IPS DF 19.7 (cell line): ENCODE measurements at places on chromosomes 5 and 9.

DNA sequence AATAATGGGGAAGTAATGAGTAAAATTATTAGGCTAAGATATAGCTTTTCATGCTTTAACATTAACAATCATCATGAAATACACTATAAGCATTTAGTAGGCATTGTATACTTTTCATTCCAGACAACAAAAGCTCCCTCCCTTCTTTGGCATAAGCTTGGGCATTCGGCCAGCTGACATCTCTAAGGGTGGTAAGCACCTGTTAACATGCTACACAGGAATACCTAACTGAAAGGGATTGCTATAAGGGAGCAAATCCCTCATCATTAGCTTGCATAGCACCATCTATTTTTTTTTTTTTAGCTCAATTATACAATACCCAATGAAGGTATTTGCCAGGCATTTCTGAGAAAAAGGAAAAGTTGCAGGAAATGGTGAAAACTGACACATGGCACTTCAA, 16.6 kb downstream of the STRBP start:
- DNase-seq = no peak

GRCh38 chr9:26219961-26220360, 541.7 kb upstream of the TUSC1 start:
- no peak for DNase-seq

DNA sequence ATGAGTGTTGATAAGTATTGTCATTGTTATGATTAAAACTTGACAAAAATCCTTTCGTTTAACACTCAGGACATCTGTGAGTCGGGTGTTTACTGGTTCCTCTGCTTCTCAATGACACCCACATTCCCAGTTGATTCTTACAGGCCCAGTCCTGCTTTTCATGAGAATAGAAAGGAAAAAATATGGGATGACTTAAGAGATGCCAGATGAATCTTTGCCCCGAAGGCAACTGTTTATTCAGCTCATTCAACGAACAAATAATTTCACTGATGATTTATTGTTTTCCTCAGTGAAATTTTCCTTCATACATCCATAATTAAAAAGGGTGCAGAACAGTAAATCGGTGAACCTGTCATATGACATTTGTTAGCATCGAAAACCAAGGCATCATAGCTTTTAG, 452.4 kb upstream of the WWC1 start:
- DNase-seq = no peak

GRCh38 chr5:91049800-91050199, 333.3 kb downstream of the ARRDC3 start:
- DNase-seq = no peak

- DNase-seq = no peak
Observed at GRCh38 chr9:112403614-112404201, 23.8 kb downstream of the HSDL2 start.

- no peak for DNase-seq
Observed at GRCh38 chr9:132169672-132170392, 8.0 kb downstream of the NTNG2 start.

DNA sequence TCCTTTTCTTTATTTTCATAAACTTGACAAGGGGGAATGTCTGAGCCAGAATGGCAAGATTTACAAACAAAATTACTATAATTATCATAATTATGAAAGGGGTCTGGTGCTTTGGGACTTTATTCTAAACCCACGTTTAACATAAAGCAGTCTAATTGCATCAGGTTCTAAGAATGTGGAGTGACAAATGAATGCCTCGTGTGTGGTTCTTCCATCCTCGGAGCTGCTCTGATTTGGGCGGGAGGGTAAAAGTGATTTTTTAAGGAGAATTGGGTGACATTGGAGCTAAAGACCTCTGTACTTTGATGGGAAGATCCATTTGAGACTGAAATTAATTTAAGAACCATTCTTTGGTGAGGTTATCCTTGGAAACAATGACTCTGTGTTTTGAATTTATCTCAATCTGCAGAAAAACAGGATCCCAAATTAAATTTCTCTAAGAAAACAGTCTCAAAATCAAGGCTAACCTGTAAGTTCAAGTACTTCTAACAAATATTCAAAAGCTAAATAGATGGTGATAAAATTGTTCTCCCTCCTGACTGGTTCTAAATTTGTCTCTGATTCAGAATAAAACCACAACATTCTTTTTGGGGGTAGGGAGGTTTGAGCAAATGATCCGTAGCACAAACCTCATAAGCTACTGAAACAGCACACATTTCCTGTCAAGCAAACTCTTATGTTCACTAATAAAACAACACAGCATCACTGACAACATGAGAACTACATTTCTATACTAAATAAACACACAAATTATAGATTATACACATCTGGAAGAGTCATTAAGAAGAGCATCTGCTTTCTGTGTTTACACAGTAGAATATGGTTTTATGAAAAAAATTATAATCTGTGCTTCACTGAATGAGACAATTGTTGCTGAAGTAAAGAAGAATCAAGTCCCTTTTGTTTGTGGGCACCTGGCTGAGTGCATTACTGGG, 85.5 kb downstream of the DCP2 start:
- DNase-seq = no peak

DNA sequence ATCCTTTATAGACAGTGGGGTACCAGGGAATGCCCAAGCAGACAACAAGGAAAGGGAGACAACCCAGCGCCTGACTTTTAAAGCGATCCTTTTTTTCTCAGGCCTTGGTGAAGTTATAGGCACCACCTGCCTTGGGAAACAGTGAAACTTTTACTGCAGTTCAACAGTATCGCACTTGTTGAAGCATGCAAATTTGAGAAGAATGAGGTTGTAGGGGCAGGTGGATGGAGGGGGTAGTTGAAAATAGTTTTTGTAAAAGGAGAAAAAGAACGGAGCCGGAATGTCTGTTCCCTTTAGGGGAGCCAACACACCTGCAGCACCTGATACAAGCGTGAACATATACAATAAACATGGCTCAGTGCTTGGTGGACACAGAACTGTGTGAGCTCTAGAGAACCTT, 190.2 kb upstream of the NR3C1 start:
- no peak for DNase-seq

- peak; percentile 5 for DNase-seq
Observed at GRCh38 chr9:8492024-8492423, 692.4 kb upstream of the DMAC1 start.

GRCh38 chr5:173901705-173902104, 13.6 kb downstream of the CPEB4 start:
- no peak for DNase-seq

- DNase-seq = no peak
Observed at GRCh38 chr9:120446671-120447070, 133.3 kb downstream of the CDK5RAP2 start.

DNA sequence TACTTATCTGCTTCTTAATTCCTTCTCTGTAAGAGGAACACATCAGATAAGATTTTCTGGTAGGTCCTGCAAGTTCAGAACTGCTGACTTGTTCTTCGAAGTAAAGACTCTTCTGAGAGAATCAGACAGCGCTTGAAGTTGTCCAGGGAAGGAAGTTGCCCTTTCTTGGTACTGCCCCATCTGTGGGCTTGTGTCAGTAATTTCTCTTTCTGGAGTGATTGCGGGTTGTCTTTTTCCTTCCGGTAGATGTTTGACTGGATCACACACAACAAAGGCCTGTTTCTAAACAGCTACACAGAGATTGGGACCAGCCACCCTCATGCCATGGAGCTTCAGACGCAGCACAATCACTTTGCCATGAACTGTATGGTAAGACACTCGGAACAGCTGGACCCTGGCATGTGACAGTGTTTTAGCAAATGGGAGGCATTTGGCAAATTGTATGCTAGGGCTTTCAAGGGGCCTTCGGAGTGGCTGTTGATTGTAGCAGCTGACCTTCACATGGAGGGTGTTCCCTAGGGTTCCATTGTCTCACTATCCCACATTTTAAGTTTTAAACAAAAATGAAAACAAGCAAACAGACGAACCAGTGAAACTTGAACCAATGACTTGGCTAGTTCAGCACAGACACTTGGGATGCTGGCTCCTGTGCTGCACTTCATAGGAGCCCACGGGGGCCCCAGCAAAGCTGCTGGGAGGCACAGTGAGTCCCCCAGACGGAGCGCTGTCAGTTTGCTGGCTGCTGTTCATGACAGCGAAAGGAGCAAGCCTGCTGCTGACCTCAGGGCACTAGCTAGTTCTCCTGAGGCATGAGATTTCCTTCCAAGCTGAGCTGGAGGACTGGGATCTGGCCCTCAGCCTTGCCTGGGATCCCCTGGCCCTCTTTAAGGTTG, 149.9 kb downstream of the TRIO start:
- no peak for DNase-seq

- no peak for DNase-seq
Observed at GRCh38 chr5:122015471-122015870, 53.7 kb downstream of the SRFBP1 start.

GRCh38 chr5:3954633-3955032, 359.0 kb downstream of the IRX1 start:
- DNase-seq = no peak

- DNase-seq = no peak
Observed at GRCh38 chr5:96780626-96781025, 27.1 kb downstream of the ERAP1 start.

DNA sequence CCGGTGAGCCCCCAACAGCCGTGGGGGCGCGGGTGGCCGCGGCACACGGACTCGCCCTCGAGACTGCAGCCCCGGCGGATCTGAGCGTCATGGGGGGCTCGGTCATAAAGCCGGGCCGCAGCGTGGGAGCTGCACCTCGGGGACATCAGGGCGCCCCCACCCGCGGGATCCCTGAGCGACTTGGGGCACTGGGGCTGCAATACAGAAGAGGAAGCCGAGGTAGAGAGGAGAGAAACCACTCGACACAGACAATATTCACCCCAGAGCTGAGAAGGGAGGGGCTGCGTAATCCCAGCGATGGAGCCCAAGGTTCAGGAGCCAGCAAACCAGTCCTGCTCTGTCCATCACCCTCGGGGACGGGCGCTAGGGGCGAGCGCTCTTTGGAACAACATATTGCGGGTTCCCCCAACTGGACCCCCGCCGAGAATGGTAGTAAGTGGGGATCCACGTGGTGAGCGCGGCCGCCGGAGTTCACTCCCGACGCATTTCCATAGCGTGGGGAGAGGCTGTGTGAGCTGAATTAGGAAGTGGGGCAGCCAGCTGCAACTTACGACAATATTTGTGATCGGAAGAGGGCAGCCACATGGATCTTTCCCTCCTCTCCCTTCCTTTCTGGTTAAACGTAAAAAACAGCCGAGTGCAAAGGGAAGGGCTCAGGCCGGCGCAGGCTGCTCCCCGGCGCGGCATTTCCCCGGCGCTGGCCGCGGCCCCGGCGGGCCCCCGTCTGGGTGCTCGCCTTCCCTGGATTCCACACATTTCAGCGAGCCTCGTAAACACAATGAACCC, 9.9 kb downstream of the PTCH1 start:
- DNase-seq = no peak

DNA sequence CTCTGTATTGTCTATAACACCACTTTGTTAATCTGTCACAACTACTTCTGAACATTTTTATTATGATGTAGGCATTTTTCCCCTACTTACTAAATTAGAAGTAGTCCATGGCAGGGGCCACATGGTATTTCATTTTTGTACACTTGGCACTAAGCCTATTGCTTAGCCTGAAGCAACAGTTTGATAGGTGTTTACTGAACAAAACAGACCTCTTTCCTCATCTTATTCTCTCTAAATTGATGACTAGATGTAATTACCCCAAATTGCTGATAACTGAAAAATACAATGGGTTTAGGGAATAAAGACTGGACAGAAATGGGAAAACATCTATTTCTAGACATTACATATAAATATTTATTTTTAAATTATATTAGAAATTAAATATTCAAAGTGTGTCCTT, 633.8 kb downstream of the SLCO4C1 start:
- DNase-seq = no peak

GRCh38 chr9:14433351-14434157, 119.6 kb upstream of the NFIB start:
- DNase-seq = no peak

DNA sequence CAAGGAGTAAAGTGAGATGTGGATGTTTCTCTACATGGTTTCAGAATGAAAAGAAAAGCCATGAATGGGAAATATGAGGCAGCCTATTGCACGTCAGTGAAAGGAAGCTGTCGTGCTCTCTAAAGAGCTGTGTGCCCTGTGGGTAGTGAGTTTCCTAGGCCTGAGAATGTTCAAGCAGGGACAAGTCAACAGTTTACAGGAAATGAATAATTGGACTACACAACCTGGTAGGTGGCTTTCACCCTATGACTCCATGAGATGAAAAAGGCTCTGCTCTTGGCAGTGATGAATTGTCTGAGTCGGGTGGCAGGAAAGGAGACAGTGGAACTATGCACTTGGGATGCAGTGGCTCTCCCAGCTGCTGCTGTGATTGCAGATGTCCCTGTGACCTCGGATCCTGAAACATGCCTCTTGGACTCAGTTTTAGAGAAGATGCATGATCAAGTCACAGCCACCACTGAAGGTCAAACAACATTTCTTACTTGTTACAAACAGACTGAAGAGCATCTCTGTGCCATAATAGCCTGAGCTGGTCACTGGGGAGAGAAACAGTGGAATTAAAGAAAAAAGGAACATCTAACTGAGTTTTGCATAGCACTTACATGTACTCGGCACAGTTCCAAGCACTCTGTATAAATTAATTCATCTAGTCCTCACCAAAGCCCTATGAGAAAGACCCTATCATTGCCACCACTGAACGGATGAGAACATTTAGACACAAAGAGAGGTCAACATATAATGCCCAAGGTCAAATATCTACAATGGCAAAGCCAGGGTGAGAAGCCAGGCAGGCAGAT, 293.7 kb downstream of the SPOCK1 start:
- no peak for DNase-seq

DNA sequence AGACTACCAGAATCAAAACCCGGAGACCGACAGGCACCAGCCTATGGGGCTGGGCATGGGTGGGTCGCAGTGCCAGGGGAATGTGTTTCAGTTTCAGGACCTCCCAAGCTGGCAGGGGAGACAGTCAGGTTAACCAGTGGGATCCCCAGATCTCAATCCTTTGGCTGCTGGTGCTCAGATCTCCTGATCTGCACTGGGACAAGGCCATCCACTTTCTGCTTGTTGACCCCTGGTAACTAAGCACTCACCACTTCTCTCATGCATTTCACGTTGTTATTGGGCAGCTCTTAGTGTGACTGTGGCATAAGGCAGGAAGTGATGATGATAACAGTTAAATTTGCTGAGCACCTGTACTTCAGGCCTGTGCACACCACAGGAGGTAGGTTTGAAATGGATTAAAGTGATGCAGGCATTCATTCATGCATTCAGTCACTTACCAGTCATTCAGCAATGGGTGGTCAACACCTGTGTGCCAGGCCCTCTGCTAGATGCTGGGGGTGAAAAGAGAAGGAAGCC, 42.1 kb upstream of the STXBP1 start:
- no peak for DNase-seq

- DNase-seq = no peak
Observed at GRCh38 chr9:29212397-29213387, 1639.4 kb upstream of the C9orf72 start.

DNA sequence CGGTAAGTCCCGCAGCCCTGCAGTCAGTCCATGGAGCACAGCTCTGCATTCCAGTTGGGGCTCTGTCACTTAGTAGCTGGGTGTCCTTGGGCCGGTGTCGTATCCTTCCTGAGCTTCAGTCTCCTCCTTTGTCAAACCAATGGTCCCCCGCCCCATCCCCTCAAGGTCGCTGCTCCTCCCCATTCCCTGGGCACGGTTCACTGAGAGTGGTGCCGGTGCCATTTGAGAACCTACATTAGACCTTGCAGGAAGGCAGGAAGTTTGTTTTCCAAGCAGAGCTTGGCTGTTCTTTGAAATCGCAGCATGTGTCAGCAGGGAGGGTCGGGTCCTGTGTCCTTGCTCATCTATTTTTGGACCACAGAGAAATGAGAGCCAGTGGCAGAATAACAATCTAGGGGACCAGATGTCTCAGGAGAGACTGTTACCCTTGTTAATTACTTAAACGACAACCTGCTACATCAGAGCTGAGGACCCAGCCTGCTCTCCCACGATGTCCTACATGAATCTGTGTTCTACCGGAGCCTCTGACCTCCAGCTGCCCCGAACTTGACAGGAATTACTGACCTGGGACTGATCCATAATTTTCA, 21.7 kb upstream of the BARHL1 start:
- DNase-seq = no peak
